ENCODE measurements at places on chromosomes 6 and 20. TPM values are rescaled to one million over a fixed set of nuclear protein-coding genes. Genes with fewer than 3 reads are reported as not detected.

The SPTLC3 gene
- 4.6 TPM for total RNA-seq

The TEAD3 gene
- total RNA-seq = 5.3 TPM

The PCMT1 gene
- 159 TPM for total RNA-seq

The PNPLA1 gene
- total RNA-seq = 0.26 TPM

The NFATC2 gene
- total RNA-seq = not detected

The RAET1L gene
- total RNA-seq = 0.79 TPM

The TRAPPC3L gene
- total RNA-seq = not detected

The SEMG2 gene
- not detected for total RNA-seq

The NFS1 gene
- 14.1 TPM for total RNA-seq

All from bronchial epithelial cell (primary cell).